ENCODE measurements at places on chromosomes 3 and 15.
A peak's percentile ranks its signal among the peaks of the same experiment; 100 is the strongest.

GRCh38 chr3:10522646-10523303 lies 17.4 kb upstream of the ATP2B2 start:
- DNase-seq = no peak

DNA sequence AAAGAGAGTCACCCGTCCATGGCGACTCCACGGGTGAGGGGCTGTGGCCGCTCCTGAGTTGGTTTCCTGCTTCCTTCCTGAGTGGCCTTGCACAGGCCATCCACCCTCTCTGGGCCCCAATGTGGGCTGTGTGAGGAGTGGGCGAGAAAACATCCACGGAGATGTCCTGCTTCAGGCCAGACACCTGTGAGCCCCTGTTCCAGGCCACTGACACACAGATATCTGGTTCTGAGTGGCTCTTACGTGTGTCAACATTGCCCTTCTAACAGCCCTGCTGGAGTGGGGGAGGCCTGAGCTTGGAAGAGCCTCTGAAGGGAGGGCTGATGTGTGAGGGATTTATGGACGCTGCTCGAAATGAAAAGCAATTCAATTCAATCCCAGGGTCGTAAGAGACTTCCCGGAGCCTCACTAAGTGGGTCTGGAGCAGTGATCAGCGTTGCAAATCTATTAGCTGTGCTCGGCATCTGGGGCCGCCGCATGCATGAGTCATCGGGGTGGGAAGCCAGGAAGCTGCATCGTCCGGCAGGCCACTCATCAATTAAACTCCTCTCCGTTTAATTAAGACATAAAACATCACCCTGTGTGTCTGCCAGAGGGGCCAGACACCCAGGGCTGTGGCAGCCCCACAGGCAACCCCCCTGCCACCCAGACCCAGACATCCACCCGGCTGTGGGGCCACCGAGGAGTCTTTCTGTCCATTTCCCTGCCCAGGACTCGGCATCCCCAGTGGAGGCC lies 20.0 kb upstream of the PRR23E start:
- no peak for DNase-seq

GRCh38 chr3:50194903-50195500 lies 3.6 kb downstream of the GNAT1 start:
- DNase-seq = no peak

- DNase-seq = no peak
Measured at GRCh38 chr3:46921871-46922271, 44.4 kb downstream of the PTH1R start.

GRCh38 chr3:40681658-40682055 lies 156.9 kb downstream of the ZNF621 start:
- no peak for DNase-seq

- no peak for DNase-seq
Measured at GRCh38 chr15:32717426-32718226, at the start of gene GREM1. TSS of gene GREM1 (plus strand) at chr15:32718004. CDS start at chr15:32730691, 12,687 bp downstream.

- no peak for DNase-seq
Measured at GRCh38 chr3:153163393-153163724, 1.3 kb downstream of the RAP2B start.

- DNase-seq = peak; percentile 42
Measured at GRCh38 chr15:63473999-63474809, 30.2 kb upstream of the USP3 start.

- no peak for DNase-seq
Measured at GRCh38 chr15:48946074-48946839, 17.5 kb downstream of the SHC4 start.

DNA sequence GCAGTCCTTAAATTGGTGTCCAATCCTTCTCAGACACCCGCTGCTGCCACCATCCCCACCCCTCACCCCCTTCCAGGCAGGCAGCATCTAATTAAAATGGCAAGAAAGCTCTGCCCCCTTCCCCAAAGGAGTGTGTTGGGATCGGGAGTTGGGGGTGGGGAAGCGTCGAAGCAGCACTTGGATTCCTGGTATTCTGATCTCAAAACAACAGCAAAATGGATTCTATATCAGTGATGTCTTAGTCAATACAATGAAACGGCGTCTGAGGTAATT lies 1.4 kb downstream of the TNIK start:
- DNase-seq = no peak

GRCh38 chr3:46926039-46926438 lies 48.5 kb downstream of the PTH1R start:
- no peak for DNase-seq

GRCh38 chr3:169710619-169711018 lies 47.1 kb upstream of the MECOM start:
- DNase-seq = no peak

DNA sequence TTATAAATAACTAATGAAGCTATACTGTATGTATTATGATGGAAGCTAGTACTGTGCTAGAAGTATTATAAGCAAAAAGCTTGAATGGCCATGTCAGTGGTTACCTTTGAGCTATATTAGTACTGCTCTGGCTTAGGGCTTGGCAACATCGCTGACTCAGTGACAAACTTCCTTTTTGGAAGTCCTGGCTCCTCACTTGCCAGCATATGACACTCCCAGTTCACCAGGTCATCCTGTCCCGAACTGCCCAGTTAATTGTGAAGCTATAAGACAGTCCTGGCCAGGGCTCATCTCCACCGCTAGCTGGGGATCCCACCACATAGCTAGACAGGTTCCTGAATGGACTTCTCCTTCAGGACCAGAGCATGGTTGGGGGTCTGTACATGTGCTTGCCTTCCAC lies 31.9 kb downstream of the RAB8B start:
- DNase-seq = no peak

- DNase-seq = no peak
Measured at GRCh38 chr3:164235289-164236028, 842.8 kb downstream of the SI start.

DNA sequence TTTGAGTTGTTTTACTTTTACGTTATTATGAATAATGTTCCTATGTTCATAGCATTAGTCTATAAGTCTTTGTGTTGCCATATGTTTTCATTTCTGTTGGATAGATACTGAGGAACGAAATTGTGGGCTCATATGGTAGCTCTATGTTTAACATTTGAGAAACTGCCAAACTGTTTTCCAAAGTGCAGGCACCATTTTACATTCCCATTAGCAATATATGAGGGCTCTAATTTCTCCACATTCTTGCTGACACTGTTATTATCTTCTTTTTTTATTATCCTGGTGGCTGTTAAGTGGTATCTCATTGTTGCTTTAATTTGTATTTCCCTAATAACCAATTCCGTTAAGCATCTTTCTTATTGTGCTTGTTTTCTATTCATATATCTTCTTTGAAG lies 1.8 kb upstream of the PIK3R4 start:
- no peak for DNase-seq

- no peak for DNase-seq
Measured at GRCh38 chr3:8416965-8417364, 84.7 kb upstream of the LMCD1 start.

GRCh38 chr3:17743658-17743995 lies 1.2 kb upstream of the TBC1D5 start:
- DNase-seq = no peak

- DNase-seq = no peak
Measured at GRCh38 chr3:12369029-12369428, 80.2 kb downstream of the PPARG start.

DNA sequence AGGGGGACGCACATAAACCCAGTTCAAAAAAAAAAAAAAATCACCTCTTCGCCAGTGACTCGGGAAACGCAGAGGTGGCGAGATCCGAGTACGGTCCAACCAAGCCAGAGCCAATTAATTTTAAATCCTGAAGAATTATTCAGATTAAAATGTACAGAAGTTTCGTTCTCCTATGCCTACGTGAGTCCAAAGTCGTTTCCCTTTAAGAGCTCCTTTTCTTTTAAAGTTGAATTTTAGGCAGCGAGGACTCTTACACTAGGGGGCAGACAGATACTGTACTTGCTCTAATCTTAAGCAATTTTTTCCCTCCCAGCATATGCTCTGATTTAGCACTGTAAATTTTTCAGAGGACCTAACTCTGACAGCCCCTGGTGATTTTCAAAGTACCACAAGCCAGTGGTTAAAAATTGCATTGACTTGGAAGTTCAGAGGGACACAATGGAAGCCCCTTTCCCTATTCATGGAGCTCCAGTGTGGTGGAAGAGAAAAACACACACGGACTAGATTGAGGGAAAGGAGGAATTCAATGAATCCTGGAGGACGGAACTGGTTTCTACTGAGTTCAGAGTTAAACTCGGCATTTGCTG lies 3.3 kb upstream of the NR2F2 start:
- DNase-seq = peak; percentile 15

GRCh38 chr3:88046766-88047165 lies 12.0 kb downstream of the CGGBP1 start:
- DNase-seq = no peak

DNA sequence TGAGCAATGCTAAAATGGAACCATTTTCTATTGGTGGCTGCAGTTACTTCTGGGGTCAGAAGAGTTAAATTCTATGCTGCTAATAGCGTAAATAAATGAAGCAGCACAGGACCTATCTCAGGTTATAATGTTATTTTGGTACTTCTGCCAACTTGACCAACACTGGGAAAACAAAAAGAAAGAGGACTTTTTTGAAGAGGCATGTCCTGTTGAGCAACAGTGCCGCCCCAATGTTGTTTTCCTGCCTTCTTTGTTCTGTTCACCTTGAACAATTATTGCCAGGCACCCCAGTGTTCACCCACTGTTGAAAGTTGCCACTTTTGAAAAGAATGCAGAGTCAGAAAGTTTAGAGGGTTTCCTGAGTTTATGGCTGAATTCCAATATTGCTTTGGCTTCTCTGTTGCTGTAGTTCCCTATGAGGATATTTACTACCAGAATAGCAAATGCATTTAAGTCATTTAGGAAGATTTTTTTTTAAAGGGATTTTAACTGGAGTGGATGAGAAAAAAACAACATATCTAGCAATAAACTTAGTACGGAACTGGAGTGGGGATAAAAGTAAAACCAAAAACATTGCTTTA lies 679.0 kb upstream of the DPPA4 start:
- DNase-seq = no peak

DNA sequence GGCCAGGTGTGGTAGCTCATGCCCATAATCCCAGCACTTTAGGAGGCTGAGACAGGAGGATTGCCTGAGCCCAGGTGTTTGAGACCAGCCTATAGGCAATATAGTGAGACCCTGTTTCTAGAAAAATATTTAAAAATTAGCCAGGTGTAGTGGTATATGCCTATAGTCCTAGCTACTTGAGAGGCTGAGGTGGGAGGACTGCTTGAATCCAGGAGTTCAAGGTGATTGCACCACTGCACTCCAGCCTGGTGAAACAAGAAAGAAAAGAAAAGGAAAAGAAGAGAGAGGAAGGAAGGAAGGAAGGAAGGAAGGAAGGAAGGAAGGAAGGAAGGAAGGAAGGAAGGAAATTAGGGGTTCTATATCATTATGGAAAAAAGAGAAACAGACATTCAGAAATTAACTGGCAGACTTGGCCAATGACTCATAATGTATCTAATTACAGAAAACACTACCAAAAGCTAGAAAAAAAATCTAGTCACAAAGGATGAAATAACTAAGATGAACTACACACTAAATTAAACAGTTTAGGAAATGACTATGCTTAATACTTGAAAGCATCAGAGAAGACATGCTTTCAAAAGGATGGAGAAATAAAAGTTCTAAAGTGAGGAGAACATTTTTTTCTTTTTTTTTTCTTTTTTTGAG lies 45.4 kb upstream of the TERB2 start:
- DNase-seq = no peak

DNA sequence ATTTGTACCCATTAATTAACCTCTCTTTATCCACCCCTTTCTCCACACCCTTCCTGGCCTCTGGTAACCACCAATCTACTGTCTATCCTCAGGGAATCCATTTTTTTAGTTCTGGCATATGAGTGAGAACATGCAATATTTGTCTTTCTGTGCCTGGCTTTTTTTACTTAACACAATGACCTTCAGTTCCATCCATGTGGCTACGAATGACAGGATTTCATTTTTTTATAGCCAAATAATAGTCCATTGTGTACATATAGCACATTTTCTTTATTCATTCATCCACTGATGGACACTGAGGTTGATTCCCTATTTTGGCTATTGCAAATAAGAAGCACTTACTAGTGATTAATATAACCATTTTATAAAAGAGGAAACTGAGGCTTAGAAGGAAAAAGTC lies 109.9 kb upstream of the NANOGP8 start:
- no peak for DNase-seq

DNA sequence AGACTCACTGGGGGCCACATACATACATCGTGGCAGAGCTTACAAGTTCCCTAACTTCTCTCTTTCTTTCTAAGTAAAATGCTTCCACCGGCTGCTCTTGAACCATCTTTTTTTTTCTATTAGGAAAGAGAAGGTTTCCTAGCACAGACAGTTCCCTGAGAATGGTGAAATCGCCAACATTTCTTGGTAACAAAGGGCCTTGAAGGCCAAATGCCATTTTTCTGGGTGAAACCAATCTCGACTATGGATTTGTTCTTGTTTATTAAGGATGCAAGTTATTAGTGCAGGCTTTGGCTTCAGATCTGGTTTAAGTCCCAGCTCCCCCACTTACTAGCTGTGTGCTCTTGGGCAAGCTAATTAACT lies 3.0 kb downstream of the LMCD1 start:
- no peak for DNase-seq

DNA sequence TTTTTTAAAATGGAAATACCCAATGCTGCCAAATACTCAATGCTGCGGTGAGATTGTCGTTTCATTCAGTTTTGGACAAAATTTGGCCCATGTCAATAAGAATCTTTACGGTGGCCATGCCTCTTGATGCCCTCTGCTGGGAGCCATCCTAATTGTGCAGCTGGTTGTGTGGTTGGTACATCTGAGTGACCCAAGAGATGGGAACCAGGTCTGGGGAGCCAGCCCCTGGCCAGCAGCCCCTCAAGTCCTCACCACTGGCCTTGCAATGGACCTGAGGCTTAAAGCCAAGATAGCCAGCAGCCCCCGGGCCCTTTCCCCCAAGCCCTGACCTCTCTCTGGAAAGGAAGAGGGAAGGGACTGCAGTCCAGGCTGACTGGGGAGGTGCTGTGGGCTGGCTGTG lies 36.4 kb upstream of the ESYT3 start:
- DNase-seq = no peak

DNA sequence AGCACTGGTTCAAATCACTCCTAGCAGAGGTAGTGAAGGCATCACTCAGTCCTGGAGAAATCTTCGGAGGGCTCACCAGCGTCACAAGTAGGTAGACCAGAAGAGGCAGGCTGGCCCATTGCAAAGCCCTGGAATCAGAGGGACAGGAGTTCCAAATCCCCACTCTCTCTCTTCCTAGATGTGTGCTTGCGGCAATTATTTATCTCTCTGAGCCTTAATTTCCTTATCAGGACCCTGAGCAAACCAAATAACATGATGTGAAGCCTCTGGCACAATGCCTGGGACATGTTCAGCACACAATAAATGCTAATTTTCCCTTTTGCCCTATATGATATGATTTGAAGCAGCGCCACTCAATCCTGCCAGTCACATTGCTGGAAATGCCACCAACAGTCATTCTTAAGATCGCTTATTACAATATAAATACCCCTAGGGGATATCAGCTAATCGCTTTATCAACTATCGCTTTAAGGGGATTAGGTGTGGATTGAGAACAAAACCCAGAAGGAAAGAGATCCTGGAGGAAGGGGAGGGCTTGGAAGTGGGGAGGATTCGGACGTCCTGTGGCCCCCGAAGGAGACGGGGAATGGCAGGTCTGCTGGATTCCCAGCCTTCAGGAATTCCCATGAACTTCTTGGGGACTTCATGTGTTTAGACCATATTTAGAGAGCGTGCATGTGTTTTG lies 59.5 kb upstream of the TSEN2 start:
- DNase-seq = no peak

GRCh38 chr3:105402287-105402801 lies 35.6 kb downstream of the ALCAM start:
- DNase-seq = no peak
